A549 (cell line): ENCODE measurements at places on chromosomes 3 and 15. TPM values are rescaled to one million over a fixed set of nuclear protein-coding genes. Genes with fewer than 3 reads are reported as not detected.
A peak's percentile ranks its signal among the peaks of the same experiment; 100 is the strongest.

GRCh38 chr3:193637831-193638230 is 44.8 kb downstream of the OPA1 start:
- no peak for DNase-seq

DNA sequence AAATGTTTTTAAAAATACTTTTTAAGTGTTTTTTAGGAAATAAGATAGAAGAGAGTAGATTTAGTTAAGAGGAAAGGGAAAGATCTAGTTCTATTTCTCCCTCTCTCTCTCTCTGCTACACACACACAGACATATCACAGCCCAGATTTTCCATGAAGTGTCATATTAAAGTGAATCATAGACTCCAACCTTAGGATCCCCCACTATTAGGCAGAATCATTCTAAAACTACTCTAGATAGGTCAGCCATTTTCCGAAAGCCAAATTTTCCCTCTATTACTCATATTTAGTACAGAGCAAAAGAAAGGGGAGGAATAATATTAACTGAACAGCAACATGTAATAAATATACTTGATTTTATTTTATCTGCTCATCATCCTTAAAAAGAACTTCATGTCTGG is 45.1 kb upstream of the RSL24D1 start:
- no peak for DNase-seq

GRCh38 chr3:197144188-197144587 is 114.6 kb upstream of the MELTF start:
- no peak for DNase-seq

- no peak for DNase-seq
These were observed 18.4 kb downstream of the ZBTB38 start for GRCh38 chr3:141386611-141387111.

DNA sequence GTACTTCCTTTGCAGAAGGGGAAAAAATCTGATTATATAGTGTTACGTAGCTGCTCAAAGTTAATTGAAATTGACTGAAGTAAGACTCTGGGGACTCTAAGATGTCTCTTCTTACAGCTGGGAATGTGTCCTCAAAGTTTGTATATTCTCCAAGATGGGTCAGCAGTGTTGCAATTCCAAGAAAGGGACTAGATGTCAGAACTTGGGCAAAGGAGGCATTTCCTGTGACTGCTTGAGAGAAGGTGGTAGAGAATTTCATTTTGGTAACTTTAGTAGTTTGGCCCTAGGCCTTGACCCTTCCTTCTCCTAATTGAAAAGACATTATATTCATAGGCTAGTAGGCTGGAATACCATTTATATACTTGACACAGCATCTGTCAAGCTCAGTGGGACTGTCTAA is 33.9 kb downstream of the PTPRG start:
- DNase-seq, result no peak

The GJD2 gene
- polyA plus RNA-seq, result not detected in 3 replicates

The ZPLD1 gene
- 0.05 TPM in 1 of 3 replicates, not detected in the others for polyA plus RNA-seq

The GALNT15 gene
- polyA plus RNA-seq, result not detected in 3 replicates

The RARRES1 gene
- 8.5 to 16.6 TPM (median 10.9 TPM) in 3 replicates for polyA plus RNA-seq

GRCh38 chr3:145015253-145015652 is 1043.6 kb downstream of the DIPK2A start:
- DNase-seq, result no peak

The KLHL6 gene
- polyA plus RNA-seq, result not detected in 3 replicates

DNA sequence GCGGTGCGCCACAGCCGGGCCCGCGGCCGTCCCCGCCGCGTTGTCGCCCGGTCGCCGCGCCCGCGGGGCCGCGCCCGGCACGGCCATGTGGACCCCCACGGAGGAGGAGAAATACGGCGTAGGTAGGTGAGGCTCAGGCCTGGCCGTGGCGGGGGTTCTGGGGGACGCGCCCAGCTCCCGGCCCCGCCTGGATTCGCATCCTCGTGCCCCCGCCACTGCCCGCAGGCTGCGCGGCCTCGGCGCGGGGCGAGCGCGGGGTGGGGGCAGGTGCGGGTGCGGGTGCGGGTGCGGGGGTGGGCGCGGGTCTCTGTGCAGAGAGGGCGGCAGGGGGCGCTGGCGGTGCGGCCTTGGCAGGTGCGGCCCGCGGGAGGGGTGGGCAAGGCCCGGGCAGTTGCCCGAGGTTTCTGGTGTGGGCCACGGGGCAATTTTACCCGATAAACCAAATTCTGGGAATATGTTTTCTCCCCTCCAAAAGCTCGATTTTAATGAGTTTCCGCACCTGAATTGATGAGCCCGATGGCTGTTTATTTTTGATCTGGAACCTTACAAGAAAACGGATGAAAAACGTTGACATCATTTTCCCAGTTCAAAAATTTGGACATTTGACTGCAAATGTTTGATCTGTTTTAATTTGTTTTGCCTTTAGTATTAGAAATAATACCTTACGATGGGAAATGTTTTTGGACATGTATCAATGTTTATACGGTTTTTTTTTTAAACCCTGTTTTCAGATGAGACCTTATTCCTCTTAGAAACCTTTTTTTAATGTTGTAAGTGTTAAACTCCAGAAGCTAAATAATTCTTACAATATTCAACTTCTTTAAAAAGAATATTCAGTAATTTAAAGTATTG is 678 bp downstream of the DOCK3 start:
- no peak for DNase-seq

- no peak for DNase-seq
These were observed 19.4 kb downstream of the RASGRP1 start for GRCh38 chr15:38545179-38545578.

- DNase-seq, result no peak
These were observed 168.0 kb upstream of the GMNC start for GRCh38 chr3:191030491-191030890.

The PLSCR1 gene
- polyA plus RNA-seq, result 35.6 to 43.9 TPM (median 37.1 TPM) in 3 replicates

GRCh38 chr3:131645638-131646037 is 142.9 kb upstream of the MRPL3 start:
- no peak for DNase-seq

The AGTR1 gene
- 0.71 to 1.1 TPM (median 0.92 TPM) in 3 replicates for polyA plus RNA-seq

The RASL12 gene
- 0.12 to 0.34 TPM (median 0.18 TPM) in 3 replicates for polyA plus RNA-seq

DNA sequence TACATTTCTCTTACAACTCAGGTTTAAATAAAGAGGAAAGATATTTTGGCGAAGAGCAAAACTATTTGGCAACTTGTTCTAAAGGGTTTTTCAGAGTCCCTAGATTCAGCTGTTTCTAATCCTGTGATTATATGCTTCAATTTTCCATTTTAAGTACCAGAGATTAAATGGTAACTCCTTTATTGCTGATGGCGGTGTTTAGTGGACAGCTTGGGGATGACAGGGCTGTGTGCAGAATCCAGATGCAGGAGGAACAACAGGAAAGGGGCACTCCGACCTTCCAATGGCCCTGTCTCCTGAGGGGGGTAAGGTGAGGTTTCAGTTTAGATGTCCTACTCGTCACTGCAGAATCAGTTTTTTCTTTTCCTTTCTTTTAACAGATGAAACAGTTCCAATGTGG is 405.0 kb downstream of the PDCD6IP start:
- no peak for DNase-seq

GRCh38 chr3:138774529-138775253 is 60.0 kb downstream of the PIK3CB start:
- peak; percentile 59 for DNase-seq

The LHFPL4 gene
- 0.14 to 0.39 TPM (median 0.18 TPM) in 3 replicates for polyA plus RNA-seq

The CDHR4 gene
- 0.52 to 1.1 TPM (median 0.66 TPM) in 3 replicates for polyA plus RNA-seq

DNA sequence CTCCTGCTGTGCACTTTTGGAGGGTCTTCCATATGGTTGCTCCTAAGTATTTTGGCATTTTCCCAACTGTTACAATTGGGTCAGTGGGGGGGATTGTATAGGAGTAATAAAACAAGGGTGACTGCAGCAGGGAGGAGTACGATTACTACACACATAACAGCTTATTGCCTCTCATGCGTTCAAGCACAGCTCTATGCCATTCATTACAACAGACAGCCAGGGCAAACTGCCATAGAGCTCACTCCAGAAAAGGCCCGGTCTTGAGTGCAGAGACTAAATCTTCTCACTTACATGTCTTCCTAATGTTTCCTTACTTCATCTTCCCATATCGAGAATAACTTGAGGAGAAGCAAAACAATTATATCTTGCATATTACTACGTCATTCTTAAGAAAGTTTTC is 1.4 kb upstream of the CHMP2B start:
- no peak for DNase-seq

The TMEM212 gene
- not detected in 3 replicates for polyA plus RNA-seq

- no peak for DNase-seq
These were observed 235.3 kb upstream of the GOLIM4 start for GRCh38 chr3:168330983-168331382.

The PIF1 gene
- polyA plus RNA-seq, result 24.9 to 25.4 TPM (median 25.3 TPM) in 3 replicates

The SLC28A2 gene
- polyA plus RNA-seq, result not detected in 3 replicates

DNA sequence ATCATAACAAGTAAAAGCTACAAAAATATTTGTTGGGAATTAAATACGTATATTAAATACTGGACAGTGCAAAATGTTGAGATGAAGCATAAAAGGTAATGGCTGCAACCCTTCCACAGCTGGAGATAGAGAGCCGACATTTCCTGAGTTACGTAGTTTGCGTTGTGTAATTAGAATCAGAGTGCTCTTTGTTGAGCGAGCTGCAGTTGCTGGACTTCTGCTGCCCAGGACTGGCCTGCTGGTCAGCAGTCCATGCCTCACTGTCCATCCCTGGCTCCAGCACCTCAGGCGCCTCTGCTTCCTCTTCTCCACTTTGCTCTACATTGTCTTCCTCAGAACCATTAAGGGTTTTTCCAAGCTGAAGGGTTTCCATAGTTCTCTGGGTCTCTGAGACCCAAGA is 28.4 kb upstream of the SHC4 start:
- DNase-seq, result no peak

DNA sequence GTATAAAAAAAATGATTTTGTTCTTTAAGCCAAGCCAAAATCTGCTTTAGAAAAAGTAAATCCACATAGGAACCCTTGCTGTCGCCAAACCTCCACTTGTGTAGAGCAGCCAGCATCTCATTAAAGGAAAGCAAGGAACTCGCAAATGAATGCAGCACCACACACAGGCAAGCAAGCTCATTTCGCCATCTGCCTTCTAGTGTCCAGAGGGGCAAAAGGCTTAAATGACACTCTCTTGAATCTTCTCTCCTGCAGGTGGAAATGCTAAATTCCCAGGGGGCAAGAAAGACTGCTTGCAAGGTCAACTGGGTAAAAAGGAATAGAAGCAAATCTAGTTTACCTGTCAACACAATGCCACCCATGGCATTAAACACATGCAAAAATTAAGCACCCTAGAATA is 2.4 kb downstream of the MB21D2 start:
- DNase-seq, result no peak

The SAMMSON gene
- not detected in 3 replicates for polyA plus RNA-seq

DNA sequence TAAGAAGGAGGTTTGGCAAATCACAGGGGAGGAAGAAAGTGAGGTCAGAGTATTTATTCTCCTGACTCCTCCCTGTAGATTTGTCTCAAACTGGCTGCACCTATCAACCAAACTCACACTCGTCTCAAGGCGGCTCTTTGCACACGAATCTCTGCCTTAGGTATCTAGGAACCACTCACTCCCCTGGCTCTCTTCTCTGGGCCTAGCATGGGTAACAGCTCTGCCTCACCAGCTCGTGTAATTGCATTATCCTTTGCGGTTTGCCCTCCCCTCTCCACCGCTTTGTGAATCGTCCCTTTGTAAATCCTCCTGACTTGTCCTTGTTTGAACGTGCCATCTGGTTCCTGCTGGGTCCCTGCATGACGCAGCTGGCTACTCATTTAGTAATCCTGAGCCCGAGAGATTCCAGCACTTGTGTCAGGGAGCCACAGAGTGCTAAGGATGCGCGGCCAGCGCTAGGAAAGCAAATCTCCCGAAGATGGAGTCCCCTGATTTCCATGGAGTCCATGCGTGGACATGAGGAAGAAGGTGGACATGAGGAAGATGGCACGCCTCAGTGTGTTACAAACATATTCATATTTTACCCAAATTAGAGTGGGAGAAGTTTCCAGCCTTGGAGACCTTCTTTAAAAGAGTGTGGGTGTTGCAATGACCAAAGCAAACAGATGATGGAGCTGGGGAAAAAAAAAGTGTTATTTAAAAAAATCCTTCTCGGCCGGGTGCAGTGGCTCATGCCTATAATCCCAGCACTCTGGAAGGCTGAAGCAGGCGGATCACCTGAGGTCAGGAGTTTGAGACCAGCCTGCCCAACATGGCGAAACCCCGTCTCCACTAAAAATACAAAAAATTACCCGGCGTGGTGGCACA is 26.7 kb downstream of the NRROS start:
- no peak for DNase-seq

DNA sequence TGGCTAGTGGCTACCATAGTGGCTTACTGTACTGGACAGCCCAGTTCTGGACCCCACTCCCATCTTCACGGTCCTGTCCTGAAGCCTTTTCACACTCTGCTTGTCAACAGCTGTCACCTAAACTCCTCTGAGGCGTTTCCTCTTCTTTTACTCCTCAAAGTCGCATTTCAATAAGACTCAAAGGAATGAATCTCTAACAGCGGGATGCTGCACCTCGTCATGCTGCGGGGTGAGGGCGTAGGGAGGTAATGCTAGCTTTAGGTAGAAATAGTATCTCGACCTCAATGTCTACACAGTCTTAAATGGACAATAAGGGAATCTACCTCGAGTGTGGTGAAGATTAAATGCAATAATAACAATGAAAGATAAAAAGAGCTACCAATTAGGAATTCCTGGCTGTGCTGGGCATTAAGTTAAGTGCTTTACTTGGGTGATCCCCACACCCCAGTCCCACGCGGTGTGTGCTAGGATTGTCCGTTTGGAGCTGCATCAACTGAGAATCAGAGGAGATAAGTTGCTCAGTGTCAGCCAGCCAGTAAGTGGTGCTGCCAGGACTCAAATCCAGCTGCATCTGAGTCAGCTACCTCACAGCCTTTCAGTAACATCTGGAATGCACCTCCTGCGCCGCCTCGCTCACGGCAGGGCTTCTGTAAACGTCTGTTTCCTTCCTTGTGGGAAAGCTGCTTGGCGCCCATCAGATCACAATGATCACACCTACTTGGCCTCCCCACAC is 14.0 kb downstream of the PLA2G4D start:
- DNase-seq, result no peak

DNA sequence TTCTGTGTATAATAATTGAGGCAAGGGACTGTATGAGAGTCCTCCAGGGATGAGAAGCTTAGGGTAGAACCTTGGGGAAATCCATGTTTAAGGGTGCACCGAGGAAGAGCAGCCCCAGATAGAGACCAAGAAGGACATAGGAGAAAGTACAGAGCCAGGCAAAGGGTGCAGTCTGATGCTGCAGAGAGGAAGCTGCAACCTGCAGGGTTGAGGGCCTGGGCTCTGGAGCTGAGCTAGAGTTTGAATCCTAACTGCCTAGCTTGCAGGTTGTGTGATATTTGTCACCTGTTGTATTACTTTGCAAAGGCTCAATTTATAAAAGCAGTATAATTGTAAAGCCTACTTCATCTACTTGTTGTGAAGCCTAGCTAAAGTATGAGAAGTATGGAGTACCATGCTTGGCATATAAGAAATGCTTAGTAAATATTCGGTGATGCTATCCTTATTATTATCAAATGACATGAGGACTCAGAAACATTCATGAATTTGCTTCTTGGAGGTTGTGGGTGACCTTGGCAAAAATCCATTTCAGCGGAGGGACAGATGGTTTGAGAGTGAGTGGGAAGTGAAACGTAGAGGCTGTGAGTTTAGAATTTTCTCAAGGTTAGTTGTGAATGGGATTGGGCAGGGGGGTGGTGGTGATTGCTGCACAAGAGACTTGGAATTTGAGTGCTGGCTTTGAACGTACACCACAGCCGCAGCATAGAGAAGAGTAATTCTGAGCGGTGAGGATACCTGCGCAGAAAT is 43.8 kb downstream of the PLCL2 start:
- DNase-seq, result no peak

- DNase-seq, result no peak
These were observed 334.1 kb downstream of the FHIT start for GRCh38 chr3:60917141-60917540.
